Panc1 (cell line): ENCODE measurements at places on chromosomes 12 and 14.
A peak's percentile ranks its signal among the peaks of the same experiment; 100 is the strongest.

DNA sequence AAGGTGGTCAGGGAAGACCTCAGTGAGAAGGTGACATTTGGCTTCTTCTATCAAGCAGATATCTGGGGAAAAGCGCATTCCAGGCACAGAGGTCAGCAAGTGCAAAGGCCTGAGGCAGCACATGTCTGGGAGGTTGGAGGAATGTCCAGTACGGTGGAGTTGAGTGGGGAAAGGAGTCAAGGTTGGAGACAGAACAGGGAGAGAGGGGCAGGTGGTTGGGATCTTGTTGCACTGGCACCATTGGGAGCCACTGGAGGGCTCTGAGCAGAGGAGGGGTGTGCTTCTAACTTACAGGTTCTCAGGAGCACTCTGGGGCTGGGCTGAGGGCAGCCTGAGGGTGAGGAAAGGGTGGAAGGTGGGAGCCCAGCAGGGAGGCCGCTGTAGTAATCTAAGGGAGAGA lies 52.1 kb downstream of the EID3 start:
- no peak for DNase-seq

DNA sequence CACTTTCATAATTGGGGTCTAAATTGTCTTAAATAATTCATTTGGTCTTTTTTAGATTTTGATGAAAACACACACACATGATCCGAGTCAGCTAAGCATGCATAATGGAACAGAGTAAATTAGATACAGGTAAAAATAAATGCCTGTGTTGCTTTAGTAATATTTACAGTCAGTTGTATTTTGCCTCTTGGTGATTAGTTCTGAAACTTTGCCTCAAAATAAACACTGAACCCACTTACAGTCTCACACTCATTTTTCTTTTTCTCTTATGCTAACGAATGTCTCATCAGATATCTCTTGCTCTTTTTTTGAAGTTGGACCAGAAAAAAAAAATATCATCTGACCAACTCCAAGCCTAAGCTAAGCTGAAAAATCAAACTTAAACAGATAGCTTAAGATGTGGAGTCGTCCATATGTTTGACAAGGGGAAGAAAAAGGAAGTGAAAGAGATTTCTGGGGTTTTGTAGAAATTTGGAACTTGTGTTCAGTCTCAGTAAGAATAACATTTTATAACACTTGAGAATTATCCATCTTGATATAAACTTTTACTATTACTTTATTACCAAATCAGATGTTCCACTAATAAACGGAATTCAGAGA lies 592.5 kb downstream of the RPL10L start:
- no peak for DNase-seq

DNA sequence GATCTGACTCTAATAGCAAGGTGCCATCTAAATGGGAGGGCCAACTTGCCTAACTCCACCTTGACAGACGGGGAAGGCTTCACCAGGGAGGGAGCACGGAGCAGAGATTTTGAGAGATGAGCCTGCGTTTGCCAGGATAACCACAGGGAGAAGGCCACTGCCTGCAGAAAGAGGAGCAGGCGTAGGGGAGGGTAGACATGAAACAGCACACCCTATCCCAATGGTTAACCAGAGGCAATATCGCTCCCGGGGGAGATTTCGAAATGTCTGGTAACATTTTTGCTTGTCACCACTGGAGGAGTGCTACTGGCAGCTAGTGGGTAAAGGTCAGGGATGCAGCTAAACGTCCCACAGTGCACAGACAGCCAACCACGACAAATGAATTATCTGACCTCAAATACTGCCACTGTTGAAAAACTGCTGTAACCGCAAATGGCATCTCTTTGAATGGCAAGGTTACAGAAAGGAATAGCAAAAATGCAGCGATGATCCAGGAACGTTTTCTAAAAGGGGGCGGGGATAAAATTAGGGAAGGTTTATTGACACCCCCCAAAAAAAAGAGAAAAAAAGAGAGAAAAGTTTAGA lies 126.0 kb upstream of the ATF7IP start:
- DNase-seq: no peak

DNA sequence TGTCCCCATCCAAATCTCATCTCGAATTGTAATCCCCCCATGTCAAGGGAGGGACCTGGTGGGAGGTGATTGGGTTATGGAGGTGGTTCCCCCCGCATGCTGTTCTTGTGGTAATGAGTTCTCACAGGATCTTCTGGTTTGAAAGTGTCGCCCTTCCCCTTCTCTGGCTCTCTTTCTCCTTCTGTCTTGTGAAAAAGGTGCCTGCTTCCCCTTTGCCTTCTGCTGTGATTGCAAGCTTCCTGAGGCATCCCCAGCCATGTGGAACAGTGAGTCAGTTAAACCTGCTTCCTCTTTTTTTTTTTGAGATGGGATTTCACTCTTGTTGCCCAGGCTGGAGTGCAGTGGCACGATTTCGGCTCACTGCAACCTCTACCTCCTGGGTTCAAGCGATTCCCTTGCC lies 104.0 kb downstream of the CCDC91 start:
- no peak for DNase-seq

DNA sequence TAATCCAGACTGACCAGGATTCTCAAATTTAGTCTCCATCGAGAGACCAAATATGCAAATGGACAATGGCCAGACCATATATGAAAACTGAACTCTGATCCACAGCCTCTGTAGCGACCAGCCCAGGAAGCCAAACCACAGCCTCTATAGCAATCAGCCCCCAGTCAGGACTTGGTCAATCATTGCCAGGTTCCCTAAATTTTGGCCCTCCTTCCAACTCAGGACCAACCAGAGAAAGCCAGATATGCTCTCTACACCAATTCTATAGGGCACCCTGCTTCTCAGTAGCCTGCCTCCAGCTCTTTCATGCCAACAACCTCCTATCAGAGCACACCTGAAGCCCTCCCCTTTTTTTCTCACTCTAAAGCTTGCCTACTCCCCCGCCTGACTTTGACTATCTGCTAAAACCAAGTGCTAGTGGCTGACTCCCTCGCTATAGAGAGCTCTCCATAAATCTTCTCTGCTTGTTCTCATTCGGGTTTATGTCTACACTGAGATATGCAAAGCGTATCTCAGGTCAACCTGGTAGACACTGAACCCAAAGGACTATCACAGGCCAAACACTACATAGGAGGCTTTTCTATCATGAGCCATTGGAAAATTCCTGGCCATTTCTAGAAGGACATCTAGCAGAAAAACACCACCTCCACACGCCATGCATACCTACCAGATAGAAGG lies 110.5 kb upstream of the FUT8 start:
- DNase-seq: no peak

GRCh38 chr12:130308393-130308792 lies 29.3 kb upstream of the PIWIL1 start:
- no peak for DNase-seq

DNA sequence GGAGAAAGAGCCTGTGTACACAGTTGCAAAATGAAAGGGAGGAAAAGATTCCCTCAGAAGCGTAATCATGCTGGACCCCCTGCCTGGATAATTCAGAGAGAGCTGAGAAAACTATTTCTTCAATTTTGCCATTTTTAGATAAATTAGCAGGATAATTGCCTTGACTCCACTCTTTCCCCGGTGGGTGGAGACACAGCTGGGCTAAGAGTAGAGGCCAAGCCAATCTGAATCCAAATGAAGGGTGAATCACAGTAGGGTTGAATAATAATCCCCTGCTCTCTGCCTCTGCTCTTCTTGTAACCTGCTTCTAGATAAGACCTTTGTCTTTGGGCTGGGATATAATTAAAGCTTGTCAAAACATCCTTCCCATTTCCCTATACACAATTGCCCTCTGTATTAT lies 150.1 kb downstream of the CAPZA3 start:
- no peak for DNase-seq

DNA sequence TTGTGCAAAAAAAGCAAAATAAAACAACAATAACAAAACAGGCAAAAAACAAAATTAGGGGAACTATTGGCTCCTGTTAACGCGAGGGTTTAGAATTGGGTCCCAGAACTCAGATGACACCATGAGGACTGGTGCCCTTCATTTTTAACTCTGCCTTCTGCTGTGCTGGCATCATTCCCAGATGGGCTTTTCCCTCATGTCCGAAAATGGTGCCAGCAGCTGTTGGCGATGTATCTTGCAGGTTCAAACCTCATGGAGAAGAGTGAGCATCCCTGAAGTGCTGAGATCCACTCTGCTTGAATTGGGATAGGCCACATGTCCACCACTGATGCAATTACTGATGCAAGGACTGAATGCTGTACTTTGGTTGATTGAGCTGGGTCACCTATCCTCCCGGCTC lies 61.1 kb downstream of the MYRFL start:
- no peak for DNase-seq

DNA sequence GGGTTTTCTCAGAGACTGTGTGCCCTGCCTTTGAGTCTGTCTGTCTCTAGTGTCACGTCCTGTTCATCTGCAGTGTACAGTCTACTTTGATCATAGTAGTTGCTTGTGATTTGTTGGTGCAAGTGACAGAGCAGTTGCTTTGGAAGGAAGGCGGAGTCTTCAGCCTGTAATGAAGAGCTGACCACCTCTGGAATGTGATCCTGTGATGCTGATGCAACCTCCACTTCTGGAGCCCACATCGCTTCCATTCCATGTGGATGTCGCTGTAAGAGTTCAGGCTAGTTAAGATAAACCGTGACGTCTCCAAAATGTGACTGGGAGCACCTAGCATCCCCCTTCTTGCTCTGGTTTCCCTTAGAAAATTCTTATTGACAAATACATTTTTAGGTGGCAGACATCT lies 51.8 kb downstream of the PELI2 start:
- DNase-seq: no peak

DNA sequence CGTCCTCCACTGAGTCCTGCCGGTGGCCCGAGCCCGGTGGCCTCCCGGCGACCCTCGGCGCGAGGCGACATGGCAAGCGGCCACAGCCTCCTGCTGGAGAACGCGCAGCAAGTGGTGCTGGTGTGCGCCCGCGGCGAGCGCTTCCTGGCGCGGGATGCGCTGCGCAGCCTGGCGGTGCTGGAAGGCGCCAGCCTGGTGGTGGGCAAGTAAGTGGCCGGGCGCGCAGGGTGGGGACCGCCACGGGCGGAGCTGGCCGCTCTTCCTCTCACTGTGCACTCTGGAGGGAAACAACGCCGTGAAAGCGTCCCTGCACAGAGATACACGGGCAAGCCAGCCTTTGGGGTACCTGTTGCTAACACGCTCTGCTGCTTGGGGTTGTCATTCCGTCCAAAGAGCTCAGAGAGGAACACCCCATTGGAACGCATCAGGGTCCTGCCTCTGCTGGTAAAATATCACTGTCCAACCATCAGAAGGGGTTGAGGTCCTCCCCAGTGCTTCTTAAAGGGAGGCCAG lies at the start of gene AMDHD1:
TSS of gene AMDHD1 (plus strand) at position 2 of the 513 bp plus-strand sequence. CDS start at position 70, 68 bp downstream.
- no peak for DNase-seq

GRCh38 chr12:12724421-12725085 lies 7.4 kb downstream of the CDKN1B start:
- DNase-seq: no peak

GRCh38 chr12:92987362-92987761 lies 58.3 kb upstream of the EEA1 start:
- DNase-seq: peak; percentile 27

- DNase-seq: no peak
These were observed 130.8 kb downstream of the PRKD1 start for GRCh38 chr14:29796853-29797252.

- no peak for DNase-seq
These were observed 623.5 kb downstream of the FLRT2 start for GRCh38 chr14:86153480-86153879.

DNA sequence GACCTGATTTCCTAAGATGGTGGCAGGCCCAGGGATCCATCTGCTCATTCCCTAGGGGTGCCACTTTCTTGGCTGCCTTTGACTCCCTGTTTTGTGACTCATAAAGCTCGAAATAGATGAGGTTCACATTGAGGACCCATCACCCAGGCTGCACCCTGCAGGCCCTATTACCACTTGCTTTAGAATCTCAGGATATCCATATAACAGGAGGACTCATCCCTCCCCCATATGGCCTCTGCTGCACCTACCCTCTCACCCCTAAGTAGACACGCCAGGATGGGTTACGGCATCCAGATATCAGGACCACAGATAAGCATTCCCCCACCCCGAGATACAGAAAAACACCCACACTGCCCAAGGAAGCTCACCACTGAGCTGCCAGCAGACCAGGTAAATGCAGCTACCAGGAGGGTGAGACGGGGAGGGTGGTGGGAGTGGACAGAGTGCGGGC lies 155.7 kb downstream of the DPF3 start:
- DNase-seq: no peak

GRCh38 chr14:68283378-68284123 lies 464.0 kb downstream of the RAD51B start:
- DNase-seq: no peak

DNA sequence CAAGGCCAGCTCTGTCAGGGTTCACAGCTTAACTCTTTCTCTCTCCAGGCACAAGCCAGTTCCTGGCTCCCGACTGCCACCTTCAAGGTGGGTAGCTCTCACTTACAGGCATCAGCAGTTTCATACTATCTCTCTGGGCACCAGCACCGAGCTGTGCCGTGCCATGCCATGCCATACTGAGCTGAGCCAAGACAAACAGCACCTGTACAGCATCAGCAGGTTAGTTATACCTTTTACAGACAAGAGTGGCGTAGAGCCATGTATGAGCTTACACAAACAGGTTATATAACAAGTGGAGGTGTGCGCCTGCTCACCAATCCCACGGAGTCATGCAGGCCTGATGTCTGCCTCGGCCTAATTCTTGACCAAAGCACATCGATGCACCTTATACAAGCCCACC lies 1098.7 kb downstream of the AACS start:
- no peak for DNase-seq

GRCh38 chr14:21219561-21220111 lies 49.6 kb downstream of the HNRNPC start:
- DNase-seq: no peak

- DNase-seq: no peak
These were observed 11.6 kb upstream of the ADCY6 start for GRCh38 chr12:48800457-48800856.

- no peak for DNase-seq
These were observed 9.5 kb upstream of the CDKN3 start for GRCh38 chr14:54387328-54387727.

GRCh38 chr12:130832561-130833209 lies 6.4 kb downstream of the STX2 start:
- no peak for DNase-seq

DNA sequence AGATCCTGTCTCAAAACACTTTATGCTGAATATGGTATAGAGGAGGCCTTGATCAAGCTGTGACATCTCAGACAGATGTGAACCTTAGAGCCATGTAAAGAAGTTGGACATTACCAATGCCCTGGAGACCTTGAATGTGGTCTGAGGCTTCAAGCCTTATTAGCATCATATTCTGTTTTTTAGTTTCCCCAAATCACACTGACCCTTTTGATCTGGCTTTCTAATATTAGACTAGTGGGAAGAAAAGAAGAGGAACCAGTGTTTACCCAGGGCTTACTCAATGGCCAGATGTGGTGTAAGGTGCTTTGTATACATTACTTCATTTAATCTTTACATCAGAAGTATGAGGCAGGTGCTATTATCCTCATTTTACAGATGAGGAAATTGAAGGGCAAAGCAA lies 10.6 kb upstream of the TBPL2 start:
- no peak for DNase-seq
